ENCODE measurements at places on chromosomes 16 and 17.

GRCh38 chr17:72600934-72601333 is 480.1 kb downstream of the SOX9 start:
- no peak for DNase-seq

DNA sequence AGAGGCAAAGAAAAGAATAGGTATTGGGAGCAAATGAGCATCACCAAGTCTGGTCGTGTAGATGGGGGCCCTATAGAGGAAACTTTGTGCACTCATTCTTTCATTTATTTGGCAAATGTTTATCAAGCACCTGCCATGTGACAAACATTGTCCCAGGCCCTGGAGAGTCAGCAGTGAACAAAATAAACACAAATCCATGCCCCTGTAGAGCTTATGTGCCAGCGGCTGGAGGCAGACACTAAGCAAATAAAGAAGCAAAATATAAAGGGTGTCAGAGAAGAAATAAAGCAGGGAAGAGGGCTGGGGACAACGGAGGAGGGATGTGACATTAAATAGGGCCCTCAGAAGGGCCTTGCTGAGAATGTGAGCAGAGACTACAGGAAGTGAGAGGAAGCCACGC is 45.5 kb downstream of the KATNIP start:
- no peak for DNase-seq

- DNase-seq, result peak; percentile 38
These were observed 658 bp downstream of the SYNRG start for GRCh38 chr17:37608351-37609169.

DNA sequence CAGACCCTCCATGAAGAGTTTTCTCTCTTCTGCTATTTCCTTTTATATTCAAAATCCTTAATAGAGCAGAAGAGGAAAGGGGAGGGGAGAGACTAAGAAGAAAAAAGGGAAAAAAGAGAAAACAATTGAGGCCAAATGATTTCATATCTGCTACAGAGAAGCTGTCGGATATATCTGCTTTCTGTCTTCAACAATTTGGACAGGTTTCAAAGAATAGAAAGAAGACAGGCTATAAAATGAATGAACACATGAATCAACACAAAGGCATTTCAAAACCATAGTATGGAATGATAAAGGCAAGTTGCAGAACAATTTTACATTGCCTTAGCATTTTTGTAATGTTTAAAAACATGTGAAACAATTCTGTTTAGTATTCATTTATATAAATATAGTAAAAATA is 4.7 kb upstream of the CMTR2 start:
- DNase-seq, result no peak

- no peak for DNase-seq
These were observed 41.8 kb downstream of the SCNN1B start for GRCh38 chr16:23343643-23344612.

DNA sequence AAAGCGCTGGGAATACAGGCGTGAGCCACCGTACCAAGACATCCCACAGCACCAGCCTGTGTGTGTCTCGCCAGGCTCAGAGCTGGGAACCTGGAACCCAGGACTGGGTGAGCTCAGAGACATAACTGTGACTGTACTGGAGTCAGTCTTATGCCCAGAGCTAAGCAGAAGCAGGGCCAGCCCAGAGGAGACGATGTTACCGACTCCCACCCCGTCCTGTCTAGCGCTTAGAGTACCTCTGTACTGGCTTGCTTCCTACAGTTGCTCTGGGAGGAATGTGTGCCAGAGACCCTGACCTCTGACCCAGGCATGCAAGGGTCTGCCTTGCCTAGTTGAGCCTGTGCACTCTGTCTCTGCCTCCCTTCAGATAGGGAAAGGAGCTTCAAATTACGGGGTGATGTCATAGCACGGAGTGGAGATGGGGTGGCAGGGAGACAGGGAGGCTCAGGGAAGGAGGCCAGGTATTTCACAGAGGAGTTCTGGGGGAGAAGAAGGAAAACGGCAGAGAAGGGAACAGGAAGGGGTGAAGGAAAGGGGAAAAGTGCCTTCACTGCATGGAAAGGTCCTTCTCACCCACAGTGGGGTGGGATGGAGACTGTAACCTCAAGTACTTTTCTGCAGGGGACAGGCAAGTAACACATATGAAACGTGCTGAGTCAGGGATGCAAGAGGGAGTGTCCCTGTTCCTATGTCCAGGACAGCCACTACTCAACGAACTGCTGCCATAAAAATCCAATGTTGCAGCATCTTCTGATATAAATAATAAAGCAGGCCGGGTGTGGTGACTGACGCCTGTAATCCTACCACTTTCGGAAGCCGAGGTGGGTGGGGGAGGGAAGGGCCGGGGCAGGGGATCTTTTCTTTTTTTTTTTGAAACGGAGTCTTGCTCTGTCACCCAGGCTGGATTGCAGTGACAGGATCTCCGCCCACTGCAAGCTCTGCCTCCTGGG is 5.8 kb upstream of the ARMC5 start:
- no peak for DNase-seq

GRCh38 chr16:68636064-68636560 is 9.0 kb upstream of the CDH3 start:
- no peak for DNase-seq

DNA sequence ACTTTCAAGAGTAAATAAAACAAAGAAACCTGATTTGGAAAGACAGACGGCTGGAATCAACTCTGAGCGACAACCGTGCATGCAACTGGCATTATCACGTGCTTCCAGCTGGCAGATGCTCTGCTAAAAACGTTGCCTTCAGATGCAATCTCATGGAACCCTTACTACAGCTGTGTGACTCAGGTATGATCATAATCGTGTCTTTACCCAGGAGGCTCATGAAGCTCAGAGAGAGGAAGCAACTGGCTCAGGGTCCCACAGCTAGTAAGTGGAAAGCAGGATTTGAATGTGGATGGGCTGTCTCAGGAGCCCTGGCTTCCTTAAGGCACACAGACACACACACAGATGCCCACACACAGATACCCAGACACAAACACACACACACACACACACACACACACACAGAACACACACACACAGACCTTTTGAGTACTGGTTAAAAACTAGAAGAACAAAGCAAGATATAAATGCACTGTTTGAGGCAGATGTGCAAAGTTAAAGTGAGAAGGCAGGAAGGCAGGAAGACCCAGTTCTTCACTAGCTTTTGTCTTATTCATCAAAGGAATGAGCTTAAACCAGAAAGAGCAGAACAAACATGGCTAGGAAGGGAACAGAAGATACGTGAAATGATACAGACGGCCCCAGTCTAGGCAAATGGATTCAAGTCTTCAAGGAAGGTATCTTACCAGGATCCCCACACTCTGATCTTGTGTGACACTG is 275.2 kb downstream of the MAF start:
- DNase-seq, result no peak

- no peak for DNase-seq
These were observed 176.8 kb downstream of the KATNIP start for GRCh38 chr16:27726621-27727261.

- peak; percentile 80 for DNase-seq
These were observed 41.5 kb downstream of the CD300LF start for GRCh38 chr17:74671031-74671771.

DNA sequence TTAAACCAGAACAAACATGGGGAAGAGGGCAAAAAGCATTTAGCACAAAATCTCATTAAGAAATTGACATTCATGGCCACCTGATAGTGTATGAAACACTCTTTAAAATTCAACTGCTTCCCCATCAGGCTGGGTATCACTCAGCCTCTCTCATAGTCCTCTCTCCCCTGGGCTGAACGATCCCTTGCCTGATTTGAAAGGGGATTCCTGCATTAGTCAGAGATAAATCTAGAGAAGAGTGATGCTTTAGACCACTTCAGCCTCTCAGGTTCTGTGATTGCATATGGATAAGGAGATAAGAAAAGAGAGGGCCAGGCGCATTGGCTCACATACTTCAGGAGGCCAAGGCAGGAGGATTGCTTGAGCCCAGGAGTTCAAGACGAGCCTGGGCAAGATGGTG is 280.0 kb downstream of the SOX9 start:
- DNase-seq, result no peak

DNA sequence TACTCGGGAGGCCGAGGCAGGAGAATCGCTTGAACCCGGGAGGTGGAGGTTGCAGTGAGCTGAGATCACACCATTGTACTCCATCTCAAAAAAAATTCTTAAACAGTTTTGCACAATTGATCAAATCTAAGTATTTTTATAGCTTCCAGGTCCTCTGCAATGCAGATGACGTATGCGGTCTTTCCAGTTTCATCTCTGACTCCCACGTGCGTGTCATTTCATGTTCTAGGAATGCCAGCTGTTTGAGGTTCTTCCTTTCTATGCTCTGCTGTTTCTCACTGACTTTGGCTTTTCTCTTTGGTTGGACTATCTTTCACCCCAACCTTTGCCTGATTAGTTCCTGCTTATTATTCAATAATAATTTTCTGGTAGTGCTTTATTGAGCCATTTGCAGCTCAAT is 16.2 kb downstream of the CHP2 start:
- no peak for DNase-seq

DNA sequence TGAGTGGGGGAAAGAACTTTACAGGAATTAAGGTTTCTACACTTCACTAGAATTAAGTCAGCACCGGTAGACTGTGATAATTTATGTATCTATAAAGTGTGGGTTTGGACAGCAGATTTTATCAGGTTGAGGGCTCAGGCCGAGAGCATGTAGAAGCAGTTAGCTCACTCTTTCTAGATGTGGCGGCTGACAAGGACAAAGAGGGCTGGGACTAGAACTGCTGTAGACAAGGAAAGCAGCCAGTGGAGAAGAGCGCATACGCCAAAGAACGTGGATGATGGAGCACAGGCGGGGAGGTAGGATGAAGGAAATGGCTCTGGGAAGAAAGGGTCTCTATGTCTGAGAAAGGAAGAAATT is 504 bp upstream of the GOSR1 start:
- DNase-seq, result no peak

DNA sequence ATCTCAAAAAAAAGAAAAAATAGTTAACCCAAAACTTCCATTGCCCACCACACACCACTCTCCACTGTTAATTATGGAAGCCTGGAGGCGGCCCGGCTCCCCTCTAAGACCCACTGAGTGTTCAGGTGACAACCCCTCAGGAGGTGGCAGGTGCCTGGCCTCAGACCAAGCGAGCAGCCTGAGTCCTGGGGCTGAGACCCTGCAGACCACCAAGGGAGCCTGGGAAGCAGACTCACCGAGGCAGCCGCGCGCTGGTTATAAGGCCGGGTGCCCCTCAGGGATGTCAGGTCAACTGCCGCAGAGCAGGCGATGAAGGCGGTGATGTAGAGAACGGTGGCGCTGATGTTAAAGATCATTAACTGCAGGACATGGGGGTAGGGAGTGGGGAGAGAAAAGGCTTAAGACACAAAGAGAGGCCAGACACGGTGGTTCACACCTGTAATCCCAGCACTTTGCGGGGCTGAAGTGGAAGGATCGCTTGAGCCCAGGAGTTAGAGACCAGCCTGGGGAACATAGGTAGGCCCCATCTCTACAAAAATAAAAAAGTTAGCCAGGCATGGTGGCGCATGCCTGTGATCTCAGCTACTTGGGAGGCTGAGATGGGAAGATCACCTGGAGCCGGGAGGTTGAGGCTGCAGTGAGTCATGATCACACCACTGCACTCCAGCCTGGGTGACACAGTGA is 13.3 kb downstream of the ARL2BP start:
- DNase-seq, result no peak

GRCh38 chr16:81384006-81384405 is 60.6 kb upstream of the CMIP start:
- DNase-seq, result no peak

- no peak for DNase-seq
These were observed 139.8 kb upstream of the ELAC2 start for GRCh38 chr17:13157656-13158055.

- DNase-seq, result no peak
These were observed 8.4 kb downstream of the TXNL4B start for GRCh38 chr16:72085002-72085401.

Data from colonic mucosa (tissue), 4 donors.